Esophagus mucosa (tissue), 1 donor: ENCODE measurements at places on chromosomes 3 and 15.

GRCh38 chr3:99781761-99782160 lies 35.9 kb upstream of the CMSS1 start:
- ATAC-seq, result no peak

DNA sequence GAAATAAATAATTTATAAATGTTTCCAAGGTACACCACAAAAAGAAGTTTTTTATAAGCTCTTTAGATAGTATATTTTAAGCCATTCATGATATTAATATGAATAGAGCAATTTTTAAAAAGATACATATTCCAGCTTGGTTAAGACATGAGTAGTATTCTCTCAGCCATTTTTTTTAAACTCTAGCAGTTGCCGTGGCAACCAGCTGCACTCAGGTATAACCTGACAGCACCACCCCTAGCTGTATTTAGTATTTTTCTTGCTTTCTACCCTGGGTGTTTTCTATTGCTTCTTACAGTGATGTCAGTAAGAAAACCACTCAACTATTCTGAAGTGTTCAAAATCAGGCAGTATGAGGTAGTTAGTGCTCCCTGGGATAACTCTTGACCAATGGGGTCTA lies 496.3 kb upstream of the CNTN3 start:
- ATAC-seq, result no peak

- no peak for ATAC-seq
These were observed 95.0 kb upstream of the ALDH1A3 start for GRCh38 chr15:100784493-100785180.

DNA sequence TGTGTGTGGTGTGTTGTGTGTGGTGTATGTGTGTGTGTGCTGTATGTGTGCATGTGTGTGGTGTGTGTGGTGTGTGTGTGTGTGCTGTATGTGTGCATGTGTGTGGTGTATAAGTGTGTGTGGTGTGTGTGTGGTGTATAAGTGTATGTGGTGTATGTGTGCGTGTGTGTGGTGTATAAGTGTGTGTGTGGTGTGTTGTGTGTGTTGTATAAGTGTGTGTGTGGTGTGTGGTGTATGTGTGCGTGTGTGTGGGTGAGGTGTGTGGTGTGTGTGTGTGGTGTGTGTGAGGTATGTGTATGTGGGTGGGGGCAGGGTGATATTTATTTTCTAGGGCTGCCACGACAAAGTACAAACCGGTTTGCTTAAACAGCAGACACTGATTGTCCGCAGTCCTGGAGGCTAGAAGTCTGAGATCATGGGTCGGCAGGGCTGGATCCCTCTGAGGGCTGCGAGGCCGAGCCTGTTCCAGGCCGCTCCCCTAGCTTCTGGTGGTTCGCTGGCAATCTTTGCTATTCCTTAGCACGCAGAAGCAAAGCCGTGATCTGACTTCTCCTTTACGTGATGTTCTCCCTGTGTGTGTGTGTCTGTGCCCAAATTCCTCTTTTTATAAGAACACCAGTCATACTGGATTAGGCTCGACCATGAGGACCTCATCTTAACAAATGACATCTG lies 160.2 kb downstream of the XXYLT1 start:
- no peak for ATAC-seq

DNA sequence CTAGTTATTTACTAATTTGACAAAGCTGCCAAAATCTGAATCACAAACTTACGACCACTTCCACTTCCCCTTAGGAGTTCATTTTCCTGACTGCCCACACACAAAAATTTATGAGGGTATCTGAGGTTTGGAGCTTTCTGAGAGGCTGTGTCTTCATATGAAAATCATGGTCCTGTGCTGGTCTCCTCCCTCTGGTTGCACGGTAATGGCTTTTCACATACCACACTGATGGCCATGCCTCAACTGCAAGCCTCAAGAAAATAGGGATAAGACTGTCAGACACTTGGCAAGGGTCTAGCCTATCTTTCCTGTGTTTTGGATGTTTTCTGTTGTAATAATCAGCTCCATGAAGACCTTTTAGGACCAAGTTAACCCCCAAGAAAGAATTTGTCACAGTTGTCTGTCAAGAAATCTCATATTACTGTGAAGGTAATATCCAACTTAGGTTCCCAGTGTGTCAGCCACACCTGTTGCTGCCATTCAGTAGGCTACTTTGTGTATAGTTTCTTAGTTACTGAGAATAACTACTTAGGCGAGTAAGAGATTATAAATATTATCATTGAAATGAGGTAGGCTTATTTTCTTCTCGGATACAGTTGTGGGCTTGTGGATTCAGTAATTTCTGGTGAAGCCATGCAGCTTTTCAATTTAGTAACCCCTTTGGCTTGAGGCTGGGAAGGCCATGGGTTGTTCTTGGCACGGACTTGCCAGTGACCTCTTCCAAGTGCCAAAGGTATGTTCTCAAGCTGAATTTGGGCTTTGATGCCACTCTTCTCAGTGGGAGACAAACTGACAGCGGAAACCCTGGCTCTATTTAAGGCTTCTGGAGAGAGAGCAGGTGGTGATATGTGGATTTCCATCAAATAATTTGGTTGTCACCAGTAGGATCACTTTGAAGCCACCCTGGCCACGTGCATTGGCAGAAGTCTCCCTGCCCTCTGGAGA lies 101.1 kb downstream of the RYR3 start:
- no peak for ATAC-seq

- ATAC-seq, result no peak
These were observed 41.0 kb downstream of the RNF111 start for GRCh38 chr15:59028387-59028955.

DNA sequence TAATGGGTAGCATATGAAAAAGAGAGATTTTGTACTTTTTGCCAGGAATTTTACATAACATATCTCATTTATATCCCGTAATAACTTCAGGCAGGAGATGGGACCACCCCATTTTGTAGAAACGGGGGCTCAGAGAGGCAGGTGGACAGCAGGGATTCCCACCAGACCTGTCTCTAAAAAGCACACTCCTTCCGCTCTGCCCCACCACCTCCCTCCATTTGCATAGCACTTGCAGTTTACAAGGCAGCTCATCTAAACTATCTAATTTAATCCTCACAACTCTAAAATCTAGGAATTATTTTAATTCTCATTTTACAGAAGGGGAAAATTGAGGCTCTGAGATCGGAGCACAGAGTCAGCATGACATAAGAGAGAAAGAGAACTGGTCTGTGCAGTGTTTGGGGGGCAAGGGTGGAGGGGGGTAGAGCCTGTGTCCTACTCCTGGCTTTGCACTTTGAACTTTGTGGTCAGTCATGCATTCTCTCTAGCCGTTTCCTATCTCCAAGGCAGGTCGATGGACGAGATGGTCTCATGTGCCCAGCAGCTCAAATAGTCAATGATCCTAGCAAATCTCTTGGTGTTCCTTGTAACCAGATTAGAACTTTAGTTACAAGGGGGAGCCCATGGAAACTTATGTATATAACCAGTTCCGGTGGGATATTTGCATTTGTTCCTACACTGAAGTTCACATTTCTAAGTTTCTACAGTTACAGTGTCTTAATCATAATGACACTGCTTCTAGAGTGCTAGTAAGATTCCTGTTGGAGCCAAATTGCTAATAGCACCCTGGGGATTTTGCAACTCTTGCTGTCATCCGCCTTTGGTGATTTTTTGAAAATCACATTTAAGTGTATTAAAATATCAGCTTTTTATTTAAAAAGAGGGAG lies 18.6 kb downstream of the CRYGS start:
- no peak for ATAC-seq

DNA sequence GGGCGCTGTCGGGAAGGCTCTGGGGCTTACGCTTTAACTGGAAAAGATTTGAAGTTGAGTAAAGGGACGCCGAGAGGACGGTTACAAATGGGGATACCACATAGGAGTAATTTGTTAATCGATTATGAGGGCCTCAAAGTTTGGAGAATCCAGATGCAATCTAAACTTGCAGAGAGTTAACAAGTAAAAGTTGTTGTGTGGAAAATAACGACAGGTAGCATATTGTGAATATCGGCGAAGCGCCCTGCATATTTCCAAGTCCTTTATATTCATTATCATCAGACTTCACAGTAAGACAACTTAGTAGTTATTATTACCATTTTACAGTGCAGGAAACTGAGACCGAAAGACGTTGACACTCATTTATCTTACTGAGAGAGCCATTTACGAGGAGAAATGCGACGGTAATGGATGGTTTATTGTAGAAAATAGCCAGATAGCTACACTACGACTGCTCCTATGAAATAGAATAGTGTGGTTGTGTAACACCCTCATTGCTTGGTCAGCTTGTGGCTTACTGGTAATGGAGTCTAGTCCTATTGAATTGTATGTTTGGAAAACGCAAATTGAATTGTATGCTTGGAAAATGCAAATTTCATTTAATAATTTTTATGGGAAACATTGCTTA lies 700 bp downstream of the MKRN2 start:
- ATAC-seq, result peak; percentile 50

DNA sequence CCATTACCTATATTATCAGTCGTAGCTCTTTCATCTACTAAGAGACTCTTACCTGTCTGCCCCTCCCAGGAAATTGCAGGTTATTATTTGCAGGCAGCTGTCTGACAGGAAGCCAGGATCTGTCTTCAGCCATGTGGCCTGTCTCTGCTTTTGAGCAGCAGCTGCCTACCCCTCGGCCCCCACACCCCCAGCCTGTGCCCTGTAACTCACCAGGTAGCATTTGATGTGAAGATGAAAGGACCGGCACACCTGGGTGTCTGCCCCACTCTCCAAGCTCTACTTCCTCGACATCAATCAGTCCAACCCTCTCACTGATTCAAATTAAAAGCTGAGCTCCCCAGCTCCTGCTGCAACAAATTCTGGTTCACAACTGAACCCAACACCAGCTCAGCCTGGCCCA lies 197.2 kb upstream of the CTNNB1 start:
- no peak for ATAC-seq

DNA sequence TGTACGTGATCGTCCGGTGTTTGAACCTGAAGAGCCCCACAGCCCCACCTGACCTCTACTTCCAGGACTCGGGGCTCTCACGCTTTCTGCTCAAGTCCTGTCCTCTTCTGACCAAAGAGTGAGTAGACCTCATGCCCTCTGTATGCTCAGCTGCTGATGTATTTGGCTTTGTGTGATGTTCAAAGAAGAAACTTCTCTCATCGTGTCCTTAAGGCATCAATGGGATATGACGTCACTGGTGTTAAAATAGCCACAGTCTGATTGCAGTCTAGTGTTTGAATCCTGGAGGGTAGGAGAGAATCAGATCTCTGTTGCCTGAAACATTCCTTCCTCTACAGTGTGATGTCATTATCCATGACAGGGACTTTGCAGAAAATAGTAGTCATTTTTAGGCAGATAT lies 28.1 kb downstream of the ABHD2 start:
- no peak for ATAC-seq

DNA sequence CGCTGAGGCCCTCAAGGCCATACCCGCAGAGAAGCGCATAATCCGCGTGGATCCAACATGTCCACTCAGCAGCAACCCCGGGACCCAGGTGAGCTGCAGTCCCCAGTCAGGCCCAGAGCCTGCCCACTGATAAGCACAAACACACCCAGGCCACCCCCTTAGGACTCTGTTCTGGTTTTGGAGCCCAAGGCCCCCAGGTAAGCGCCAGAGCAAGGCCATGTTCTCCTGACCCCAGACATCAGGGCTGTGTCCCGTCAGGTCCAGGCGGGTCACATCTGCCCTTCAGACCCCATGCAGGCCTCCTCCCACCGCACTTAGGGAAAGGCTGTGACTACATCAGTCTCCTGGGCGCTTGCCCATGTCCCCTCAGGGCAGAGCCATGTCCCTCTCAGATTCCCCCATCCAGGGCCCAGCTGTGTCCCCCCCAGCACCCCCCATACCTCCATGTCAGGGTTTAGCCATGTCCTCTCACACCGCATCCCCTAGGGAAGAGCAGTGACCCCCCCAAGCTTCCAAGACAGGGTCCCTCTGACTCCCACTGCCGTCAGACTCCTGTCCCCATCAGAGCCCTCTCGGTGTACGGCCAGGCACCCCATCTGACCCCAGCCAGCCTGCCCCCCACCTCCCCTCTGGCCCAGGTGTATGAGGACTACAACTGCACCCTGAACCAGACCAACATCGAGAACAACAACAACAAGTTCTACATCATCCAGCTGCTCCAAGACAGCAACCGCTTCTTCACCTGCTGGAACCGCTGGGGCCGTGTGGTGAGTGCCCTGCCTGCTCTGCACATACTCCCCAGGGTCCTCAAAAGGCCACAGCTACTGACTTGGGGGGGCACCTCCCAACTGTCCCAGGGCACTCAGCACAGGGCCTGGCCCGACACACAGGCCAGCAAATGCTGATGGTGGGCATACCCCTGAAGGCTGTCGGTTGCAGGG lies 1.6 kb downstream of the PARP3 start:
- ATAC-seq, result no peak

- peak; percentile 64 for ATAC-seq
These were observed 124.8 kb downstream of the SV2B start for GRCh38 chr15:91224755-91225380.
